ENCODE measurements at places on chromosomes 1 and 21.
A peak's percentile ranks its signal among the peaks of the same experiment; 100 is the strongest.

DNA sequence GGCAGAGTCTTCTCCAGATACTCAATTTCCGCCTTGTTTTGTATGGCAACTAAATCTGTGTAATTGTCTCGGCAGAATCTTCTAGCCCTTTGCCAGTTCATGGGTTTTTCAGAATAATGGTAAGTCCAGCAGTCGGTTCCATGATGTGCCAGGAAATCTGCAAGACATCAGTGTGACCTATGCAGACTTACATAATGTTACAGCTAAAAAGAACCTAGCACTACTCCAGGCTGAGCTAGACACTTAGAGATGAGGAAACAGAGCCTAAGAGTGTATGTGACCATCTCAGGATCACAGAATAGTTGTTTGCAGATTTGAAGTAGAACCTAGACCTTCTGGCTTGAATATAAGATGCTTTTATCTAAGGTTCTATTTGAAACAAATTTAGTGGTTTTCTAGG, 2.8 kb downstream of the SELL start:
- peak overlapping the region; percentile 77 for H3K27ac ChIP-seq
- no peak for DNase-seq
- H3K27me3 ChIP-seq, result peaks cover 6% of the 10 kb centered on the region
- peak overlapping the region; percentile 69 for H3K4me3 ChIP-seq
- H3K4me1 ChIP-seq, result peaks cover 41% of the 10 kb centered on the region
- H3K36me3 ChIP-seq, result peaks cover 45% of the 10 kb centered on the region

- H3K27ac ChIP-seq, result no peak overlapping the region
- DNase-seq, result no peak
- H3K27me3 ChIP-seq, result no peaks in the 10 kb centered on the region
Measured at GRCh38 chr21:25916226-25916625, 181.5 kb downstream of the GABPA start.

- no peaks in the 10 kb centered on the region for H3K27me3 ChIP-seq
- peaks cover 75% of the 10 kb centered on the region for H3K36me3 ChIP-seq
- H3K4me3 ChIP-seq, result no peak overlapping the region
- no peak overlapping the region for H3K27ac ChIP-seq
- DNase-seq, result no peak
- H3K4me1 ChIP-seq, result no peaks in the 10 kb centered on the region
Measured at GRCh38 chr1:214658785-214659184, 55.8 kb downstream of the CENPF start.

DNA sequence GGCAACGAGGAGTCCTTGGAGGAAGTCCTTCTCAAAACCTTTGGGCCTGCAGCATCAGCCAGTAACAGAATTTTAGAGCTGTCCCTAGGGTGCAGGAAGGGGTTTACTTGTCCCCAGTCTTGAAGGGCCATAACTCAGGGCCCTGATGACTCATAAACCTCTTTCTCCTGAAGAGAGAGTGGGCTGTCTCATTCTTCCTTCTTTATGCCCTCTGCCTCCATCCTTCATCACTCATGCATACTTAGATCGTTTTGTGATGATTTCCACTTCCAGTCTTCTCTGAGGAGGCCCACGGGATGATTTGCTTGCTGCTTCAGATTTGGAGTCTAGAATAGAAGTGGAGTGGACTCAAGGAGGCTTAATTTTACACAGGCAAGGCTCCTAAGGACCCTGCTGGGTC, 60.2 kb downstream of the NDUFS5 start:
- no peak overlapping the region for H3K27ac ChIP-seq
- no peaks in the 10 kb centered on the region for H3K36me3 ChIP-seq
- H3K27me3 ChIP-seq, result peaks cover 29% of the 10 kb centered on the region
- H3K4me3 ChIP-seq, result no peak overlapping the region
- peaks cover 12% of the 10 kb centered on the region for H3K4me1 ChIP-seq

- no peak overlapping the region for H3K27ac ChIP-seq
- H3K36me3 ChIP-seq, result no peaks in the 10 kb centered on the region
- no peak overlapping the region for H3K4me3 ChIP-seq
- no peak for DNase-seq
- H3K4me1 ChIP-seq, result no peaks in the 10 kb centered on the region
Measured at GRCh38 chr1:73181190-73181540, 898.8 kb upstream of the NEGR1 start.

GRCh38 chr1:71634159-71634558, 553.3 kb upstream of the ZRANB2 start:
- no peak overlapping the region for H3K27ac ChIP-seq
- no peaks in the 10 kb centered on the region for H3K27me3 ChIP-seq
- no peak for DNase-seq
- H3K4me1 ChIP-seq, result no peaks in the 10 kb centered on the region
- H3K4me3 ChIP-seq, result no peak overlapping the region

DNA sequence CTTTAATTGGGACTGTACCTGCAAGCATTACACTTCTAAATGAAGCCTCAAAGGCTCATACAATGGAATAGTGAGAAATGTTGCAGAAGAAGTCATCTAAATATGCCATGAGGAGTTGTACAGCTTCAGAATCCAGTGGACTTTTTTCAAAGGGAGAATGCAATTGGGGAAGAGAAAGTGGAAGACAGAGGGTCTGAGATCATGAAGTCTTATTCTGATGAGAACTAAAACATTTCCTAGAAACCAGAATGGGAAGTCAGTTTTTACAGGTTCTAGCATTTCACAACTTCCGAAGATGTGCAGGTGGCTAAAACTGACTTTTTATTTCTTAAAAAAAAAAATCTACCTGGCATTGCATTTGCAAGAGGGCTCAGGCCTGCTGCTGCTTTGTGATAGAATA, 424.4 kb upstream of the RUNX1 start:
- DNase-seq, result no peak
- H3K4me1 ChIP-seq, result peaks cover 15% of the 10 kb centered on the region
- no peak overlapping the region for H3K4me3 ChIP-seq
- peaks cover 33% of the 10 kb centered on the region for H3K27me3 ChIP-seq
- no peak overlapping the region for H3K27ac ChIP-seq

- H3K4me1 ChIP-seq, result peaks cover 18% of the 10 kb centered on the region
- DNase-seq, result no peak
- no peaks in the 10 kb centered on the region for H3K36me3 ChIP-seq
- no peak overlapping the region for H3K4me3 ChIP-seq
- no peak overlapping the region for H3K27ac ChIP-seq
Measured at GRCh38 chr1:151920149-151920548, 10.8 kb upstream of the THEM4 start.

- H3K27ac ChIP-seq, result no peak overlapping the region
- no peaks in the 10 kb centered on the region for H3K36me3 ChIP-seq
- DNase-seq, result peak; percentile 52
- H3K4me1 ChIP-seq, result no peaks in the 10 kb centered on the region
- H3K27me3 ChIP-seq, result no peaks in the 10 kb centered on the region
Measured at GRCh38 chr1:3483801-3484444, 29.5 kb downstream of the ARHGEF16 start.

GRCh38 chr21:17461014-17461413, 51.8 kb upstream of the CXADR start:
- DNase-seq, result no peak
- H3K27me3 ChIP-seq, result peaks cover 4% of the 10 kb centered on the region
- H3K4me1 ChIP-seq, result no peaks in the 10 kb centered on the region
- H3K36me3 ChIP-seq, result no peaks in the 10 kb centered on the region
- H3K27ac ChIP-seq, result no peak overlapping the region

DNA sequence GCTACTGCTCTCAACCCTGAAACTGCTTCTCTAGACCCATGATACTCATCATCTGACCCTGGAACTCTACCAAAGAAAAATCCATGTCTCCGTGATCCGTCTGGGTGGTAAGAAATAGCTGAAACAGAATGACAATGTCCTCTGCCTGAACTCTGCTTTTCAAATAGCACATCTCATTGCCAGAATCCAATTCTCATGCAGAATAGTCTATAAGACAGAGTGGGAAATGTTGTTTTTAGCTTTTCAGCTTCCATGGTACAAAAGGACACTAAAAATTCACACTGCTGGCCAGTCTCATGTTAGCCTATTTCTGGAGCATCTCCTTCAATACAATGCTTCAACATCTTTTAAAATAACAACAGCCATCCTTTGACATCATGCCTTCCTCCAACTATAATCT, 1355.8 kb upstream of the PRMT6 start:
- no peak for DNase-seq
- H3K4me3 ChIP-seq, result no peak overlapping the region
- no peaks in the 10 kb centered on the region for H3K36me3 ChIP-seq
- no peak overlapping the region for H3K27ac ChIP-seq

DNA sequence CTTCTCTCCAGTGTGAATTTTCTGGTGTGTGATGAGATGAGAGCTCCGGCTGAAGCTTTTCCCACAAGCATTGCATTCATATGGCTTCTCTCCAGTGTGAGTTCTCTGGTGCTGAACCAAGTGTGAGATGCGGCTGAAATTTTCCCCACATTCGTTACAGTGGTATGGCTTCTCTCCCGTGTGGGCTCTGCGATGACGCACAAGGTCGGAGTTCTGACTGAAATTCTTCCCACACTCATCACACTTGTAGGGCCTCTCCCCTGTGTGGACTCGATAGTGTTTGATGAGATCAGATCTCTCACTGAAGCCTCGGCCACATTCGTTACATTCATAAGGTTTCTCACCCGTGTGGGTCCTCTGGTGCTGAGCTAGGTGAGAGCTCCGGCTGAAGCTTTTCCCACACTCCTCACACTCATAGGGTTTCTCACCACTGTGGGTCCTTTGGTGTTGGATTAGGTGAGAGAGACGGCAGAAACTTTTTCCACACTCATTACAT, 7.4 kb downstream of the ZNF436 start:
- peaks cover 8% of the 10 kb centered on the region for H3K4me1 ChIP-seq
- no peak overlapping the region for H3K4me3 ChIP-seq
- H3K36me3 ChIP-seq, result peaks cover 78% of the 10 kb centered on the region
- no peak overlapping the region for H3K27ac ChIP-seq
- no peak for DNase-seq

GRCh38 chr1:165854101-165854845, 26.9 kb downstream of the UCK2 start:
- DNase-seq, result peak; percentile 44
- peaks cover 2% of the 10 kb centered on the region for H3K36me3 ChIP-seq
- no peaks in the 10 kb centered on the region for H3K27me3 ChIP-seq
- peak overlapping the region; percentile 50 for H3K27ac ChIP-seq
- peaks cover 63% of the 10 kb centered on the region for H3K4me1 ChIP-seq

GRCh38 chr1:225694151-225694603, 41.3 kb upstream of the ENAH start:
- H3K4me1 ChIP-seq, result no peaks in the 10 kb centered on the region
- H3K4me3 ChIP-seq, result no peak overlapping the region
- no peaks in the 10 kb centered on the region for H3K27me3 ChIP-seq
- no peaks in the 10 kb centered on the region for H3K36me3 ChIP-seq

DNA sequence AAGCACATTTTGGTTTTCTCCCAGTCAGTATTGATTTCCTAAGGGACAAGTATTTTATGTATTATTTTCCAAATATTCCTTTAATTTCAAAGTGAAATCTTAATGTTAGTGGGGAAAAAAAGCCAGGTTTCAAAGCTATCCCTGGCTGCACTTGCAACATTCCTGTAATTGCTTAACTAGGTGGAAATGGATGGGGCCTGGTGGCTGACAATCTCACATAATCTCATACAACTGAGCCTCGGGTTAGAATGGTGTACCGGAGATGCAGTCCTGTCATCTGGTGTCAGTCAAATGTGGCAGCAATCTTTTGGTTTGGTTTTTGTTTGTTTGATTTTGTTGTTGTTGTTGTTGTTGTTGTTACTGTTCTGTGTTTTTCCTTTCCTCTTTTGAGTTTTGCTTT, 46.1 kb downstream of the KDM1A start:
- H3K36me3 ChIP-seq, result peaks cover 24% of the 10 kb centered on the region
- no peaks in the 10 kb centered on the region for H3K4me1 ChIP-seq
- H3K4me3 ChIP-seq, result no peak overlapping the region
- H3K27ac ChIP-seq, result peak overlapping the region; percentile 2
- DNase-seq, result no peak
- H3K27me3 ChIP-seq, result no peaks in the 10 kb centered on the region

GRCh38 chr1:94399453-94399852, 18.7 kb upstream of the ABCD3 start:
- H3K27me3 ChIP-seq, result peaks cover 28% of the 10 kb centered on the region
- DNase-seq, result no peak
- H3K36me3 ChIP-seq, result no peaks in the 10 kb centered on the region
- H3K4me3 ChIP-seq, result no peak overlapping the region
- no peaks in the 10 kb centered on the region for H3K4me1 ChIP-seq

DNA sequence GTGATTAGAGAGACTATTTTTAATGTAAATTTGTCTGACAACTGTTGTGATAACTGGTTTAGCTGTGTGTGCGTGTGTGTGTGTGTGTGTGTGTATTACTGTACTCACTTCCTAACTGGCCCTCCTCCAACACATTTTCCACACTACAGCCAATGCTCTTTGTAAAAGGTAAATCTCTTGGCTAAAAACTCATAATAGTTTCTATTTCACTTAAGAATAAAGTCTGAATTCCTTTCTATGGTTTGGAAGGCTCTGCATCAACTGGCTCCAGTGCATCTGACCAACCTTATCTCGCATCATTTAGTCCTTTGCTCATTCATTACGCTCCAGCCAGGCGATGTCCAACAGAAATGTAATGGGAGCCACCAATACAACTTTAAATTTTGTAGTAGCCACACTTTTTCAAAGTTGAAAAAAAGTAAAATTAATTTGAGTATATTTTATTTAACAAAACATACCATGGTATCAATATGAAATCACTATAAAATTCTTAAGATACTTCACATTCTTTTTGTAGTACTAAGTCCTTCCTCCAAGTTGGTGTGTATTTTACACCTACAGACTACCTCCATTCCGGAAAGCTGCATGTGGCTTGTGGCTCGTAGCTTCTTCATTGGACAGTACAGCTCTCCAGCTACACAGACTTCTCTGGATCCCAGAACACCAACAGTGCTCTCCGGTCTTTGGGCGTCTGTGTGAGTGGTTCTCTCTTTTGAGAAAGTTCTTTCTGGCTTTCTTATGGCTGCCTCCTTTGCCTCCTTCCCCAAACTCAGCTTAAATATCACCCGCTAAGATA, 68.9 kb downstream of the NRIP1 start:
- H3K27ac ChIP-seq, result no peak overlapping the region
- DNase-seq, result no peak
- no peak overlapping the region for H3K4me3 ChIP-seq
- no peaks in the 10 kb centered on the region for H3K36me3 ChIP-seq

DNA sequence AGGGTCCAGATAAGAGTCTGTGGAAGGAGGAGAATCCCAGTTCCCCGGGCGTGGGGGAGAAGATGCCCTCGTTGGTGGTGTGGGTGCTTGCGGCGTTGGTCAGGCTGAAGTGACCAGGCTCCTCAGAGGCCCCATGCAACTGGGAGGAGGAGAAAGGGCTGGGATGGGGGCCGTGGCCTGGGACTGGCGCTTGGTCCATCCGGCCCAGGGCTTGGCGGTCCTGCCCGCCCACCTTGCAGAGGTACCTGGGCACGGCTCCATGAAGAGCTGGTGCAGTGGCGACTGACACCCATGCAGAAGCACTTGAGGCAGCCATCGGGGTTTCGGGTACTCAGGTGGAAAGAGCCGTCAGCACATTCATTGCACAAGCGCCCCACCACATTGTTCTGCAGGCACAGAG, 60.8 kb downstream of the HSPG2 start:
- no peak overlapping the region for H3K27ac ChIP-seq
- H3K36me3 ChIP-seq, result no peaks in the 10 kb centered on the region
- H3K4me1 ChIP-seq, result no peaks in the 10 kb centered on the region
- no peak for DNase-seq
- no peaks in the 10 kb centered on the region for H3K27me3 ChIP-seq

DNA sequence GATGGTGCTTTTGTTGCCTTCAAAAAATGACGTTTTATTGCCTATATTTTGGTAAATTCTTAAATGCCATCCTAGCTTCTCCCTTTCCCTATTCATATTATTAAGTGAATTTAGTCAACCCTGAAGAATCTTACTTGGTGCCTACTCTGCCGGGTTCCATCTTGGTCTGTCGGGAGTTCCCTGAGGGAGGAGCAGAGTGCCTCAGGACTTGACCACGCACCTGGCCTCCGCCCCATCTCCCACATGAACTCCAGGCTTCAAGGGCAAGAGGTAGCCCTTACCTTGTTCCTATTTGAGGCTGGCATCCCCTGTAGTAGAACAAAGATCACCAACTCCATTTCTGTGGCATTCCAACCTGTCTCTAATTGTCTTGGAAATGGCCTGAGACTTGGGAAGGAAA, 21.5 kb downstream of the VANGL2 start:
- H3K27ac ChIP-seq, result no peak overlapping the region
- no peaks in the 10 kb centered on the region for H3K36me3 ChIP-seq
- DNase-seq, result no peak
- H3K4me3 ChIP-seq, result no peak overlapping the region

Data from activated CD8-positive, alpha-beta memory T cell treated with anti-CD3 and anti-CD28 coated beads, Interleukin-2, amount 10 ng/mL, durations not matched to agents 7 days and 5 days (primary cell).